ENCODE measurements at places on chromosomes 4 and X.

- DNase-seq, result no peak
These were observed 148.9 kb upstream of the RBPJ start for GRCh38 chr4:26171941-26172340.

DNA sequence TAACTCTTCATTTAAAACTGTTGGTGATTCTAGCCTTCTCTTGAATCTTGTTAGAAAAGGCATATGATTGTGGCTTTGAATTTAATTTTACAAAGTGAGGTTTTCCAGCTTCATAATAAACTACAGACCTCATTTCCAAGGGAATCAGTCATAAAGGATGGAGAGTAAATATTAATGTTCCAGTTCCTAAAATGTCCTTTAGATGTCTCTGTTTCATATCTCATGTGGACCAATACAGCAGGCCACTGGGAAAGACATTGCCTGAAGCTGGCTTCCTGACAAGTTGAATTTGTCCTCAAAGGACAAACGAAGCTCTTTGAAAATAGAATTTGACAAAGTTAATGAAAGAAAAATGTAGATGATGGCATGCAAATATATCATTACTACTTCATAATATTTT, 125.4 kb downstream of the ZNF330 start:
- peak; percentile 37 for DNase-seq

- no peak for DNase-seq
These were observed 19.5 kb upstream of the C4orf54 start for GRCh38 chr4:99677161-99677560.

GRCh38 chrX:1493877-1494510, 41.3 kb upstream of the ASMTL start:
- DNase-seq, result no peak

DNA sequence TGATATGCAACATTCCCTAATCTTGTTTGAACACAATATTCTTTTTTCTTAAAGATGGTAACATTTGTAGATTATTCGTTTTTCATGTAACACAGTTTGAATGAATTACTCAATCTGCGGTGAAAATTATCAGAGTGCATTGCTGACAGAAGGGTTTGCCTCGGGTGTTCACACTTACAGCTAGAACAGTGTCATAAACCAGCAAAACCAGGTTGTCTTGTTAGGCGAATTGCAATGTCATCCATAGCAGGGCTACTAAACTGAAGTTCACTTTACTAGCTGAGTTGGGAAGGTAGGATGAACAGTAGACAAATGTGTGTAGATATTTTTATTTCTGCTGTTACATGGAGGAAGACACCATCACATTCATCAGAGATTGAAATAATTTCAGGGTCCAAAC, 98.9 kb downstream of the SLC39A8 start:
- no peak for DNase-seq

- DNase-seq, result no peak
These were observed 53.9 kb downstream of the HMX1 start for GRCh38 chr4:8817813-8818062.

GRCh38 chrX:40733706-40734105, 1.6 kb downstream of the MED14 start:
- no peak for DNase-seq

- DNase-seq, result no peak
These were observed 6.6 kb upstream of the DDX60L start for GRCh38 chr4:168486912-168487281.

GRCh38 chr4:22502895-22503814, 12.7 kb downstream of the ADGRA3 start:
- DNase-seq, result no peak

- DNase-seq, result no peak
These were observed 32.4 kb downstream of the MAGEC1 start for GRCh38 chrX:141936080-141936479.

GRCh38 chr4:41645728-41646390, 102.7 kb downstream of the PHOX2B start:
- DNase-seq, result no peak

- no peak for DNase-seq
These were observed 40.9 kb upstream of the EOLA2 start for GRCh38 chrX:149979126-149979644.

GRCh38 chrX:152907084-152907651, 9.3 kb downstream of the ZNF185 start:
- DNase-seq, result peak; percentile 10

- DNase-seq, result no peak
These were observed 233.3 kb upstream of the GPC4 start for GRCh38 chrX:133648594-133648993.

- DNase-seq, result peak; percentile 23
These were observed 58.5 kb upstream of the PABPC4L start for GRCh38 chr4:134260126-134260525.

DNA sequence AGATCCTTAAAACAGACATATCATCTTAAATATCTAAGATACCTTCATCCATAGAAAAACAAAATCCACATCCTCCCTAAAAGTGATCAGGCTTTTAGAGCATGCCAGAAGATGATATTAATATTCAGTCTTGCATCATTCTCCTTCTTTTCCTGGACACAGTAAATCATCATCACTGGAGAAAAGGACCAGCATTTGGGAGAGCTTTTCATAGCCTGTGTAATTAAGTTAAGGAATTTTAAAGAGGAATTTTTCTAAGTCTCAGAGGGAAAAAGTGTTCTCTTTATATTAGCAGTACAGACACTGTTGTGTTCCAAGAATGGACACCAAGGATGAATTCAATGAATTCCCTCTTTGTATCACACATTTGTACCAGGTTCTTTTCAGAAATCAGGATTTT, 696 bp downstream of the SCRG1 start:
- DNase-seq, result no peak

DNA sequence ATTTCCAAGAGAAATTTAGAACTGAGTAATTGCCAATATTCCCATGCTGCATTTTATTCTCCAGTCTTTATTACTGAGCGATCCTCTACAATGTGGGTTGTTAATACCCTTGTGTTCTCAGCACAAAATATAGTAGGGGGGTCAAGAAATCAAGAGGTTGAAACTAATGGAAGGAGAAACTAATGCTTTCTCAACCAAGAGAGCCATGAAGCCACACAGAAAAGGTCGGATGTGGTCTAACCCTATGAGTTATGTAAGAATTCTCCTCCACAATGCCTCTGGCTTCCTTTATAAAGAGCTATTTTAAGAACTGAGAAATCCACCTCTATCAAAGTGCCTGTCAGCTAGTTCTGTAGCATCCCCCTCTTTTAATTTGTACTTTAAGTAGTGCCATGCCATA, 268.5 kb downstream of the CHIC1 start:
- DNase-seq, result no peak

GRCh38 chrX:17814557-17814956, 46.5 kb downstream of the RAI2 start:
- DNase-seq, result no peak

- DNase-seq, result peak; percentile 66
These were observed 626 bp downstream of the TBC1D1 start for GRCh38 chr4:37891260-37892159.

DNA sequence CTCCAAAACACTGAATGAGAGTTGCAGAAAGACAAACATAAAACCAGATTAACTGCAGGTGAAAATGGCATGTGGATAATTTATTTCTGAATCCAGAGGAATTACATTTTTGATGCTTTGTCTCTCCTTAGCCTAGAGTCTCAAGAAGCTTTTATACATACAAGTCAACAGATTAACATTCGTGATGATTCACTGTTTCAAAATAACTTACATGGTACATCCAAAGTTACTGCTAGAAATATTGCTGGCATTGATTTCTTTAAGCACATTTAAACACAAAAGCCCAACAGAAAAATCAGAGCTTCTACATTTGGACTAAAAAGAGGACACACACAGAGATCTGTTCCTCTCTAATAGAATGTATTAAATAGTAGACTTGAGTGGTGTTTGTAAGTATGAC, 105.6 kb downstream of the AMELX start:
- DNase-seq, result no peak

- no peak for DNase-seq
These were observed 18.2 kb downstream of the NAAA start for GRCh38 chr4:75922588-75922987.

DNA sequence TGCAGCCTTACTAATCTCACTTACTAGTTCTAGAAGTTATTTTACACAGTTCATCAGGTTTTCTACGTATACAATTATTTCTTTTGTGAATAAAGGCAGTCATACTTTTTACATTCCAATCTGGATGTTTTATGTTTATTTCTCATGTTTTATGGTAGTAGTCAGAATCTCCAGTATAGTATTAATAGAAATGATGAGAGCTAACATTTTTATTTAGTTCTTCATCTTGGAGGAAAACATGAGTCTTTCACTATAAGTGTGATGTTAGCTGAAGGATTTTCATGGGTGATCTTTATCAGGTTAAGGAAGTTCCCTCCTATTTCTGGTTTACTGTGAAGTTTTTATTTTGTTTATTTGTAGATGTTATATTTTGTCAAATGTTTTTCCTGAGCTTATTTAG, 256.1 kb upstream of the GIMD1 start:
- DNase-seq, result no peak

GRCh38 chr4:173277340-173277739, 56.8 kb downstream of the HMGB2 start:
- DNase-seq, result no peak

DNA sequence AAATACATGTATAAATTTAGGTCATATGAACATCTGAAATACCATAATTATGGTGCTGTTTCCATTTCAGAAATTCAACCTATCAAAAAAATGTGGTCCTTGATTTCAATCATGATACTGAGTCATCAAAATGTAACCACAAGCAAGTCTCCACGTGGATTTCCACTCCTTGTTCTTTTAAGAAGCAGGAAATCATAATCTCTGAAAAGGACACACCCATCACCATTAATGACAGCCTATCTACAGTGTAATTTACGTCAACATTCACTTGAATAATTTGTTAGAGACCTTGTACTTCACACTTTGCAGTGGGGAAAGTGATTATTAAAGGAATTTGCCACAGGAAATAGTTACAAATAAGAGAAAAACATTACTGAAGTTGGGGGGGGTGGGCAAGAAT, 17.7 kb upstream of the SLC7A11 start:
- DNase-seq, result no peak

- DNase-seq, result no peak
These were observed 161.0 kb downstream of the CPXCR1 start for GRCh38 chrX:88908056-88908455.

DNA sequence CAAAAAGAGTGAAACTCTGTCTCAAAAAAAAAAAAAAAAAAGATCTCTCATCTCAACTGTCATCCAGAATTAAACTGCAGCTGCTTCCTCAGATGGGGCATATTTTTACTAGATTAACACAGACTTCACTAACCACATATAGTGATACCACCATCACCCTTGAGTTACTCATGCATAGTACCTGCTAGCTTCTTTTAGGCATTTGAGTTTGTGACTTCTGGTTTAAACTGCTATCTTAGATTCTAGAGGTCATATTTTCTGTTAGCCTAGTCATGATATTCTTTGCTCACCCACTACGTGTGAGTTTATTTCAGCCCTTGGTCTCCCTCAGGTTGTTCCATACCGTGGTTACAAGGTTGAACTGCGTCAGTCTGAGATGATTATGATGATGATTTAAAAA, 154.9 kb upstream of the BMP3 start:
- DNase-seq, result no peak

DNA sequence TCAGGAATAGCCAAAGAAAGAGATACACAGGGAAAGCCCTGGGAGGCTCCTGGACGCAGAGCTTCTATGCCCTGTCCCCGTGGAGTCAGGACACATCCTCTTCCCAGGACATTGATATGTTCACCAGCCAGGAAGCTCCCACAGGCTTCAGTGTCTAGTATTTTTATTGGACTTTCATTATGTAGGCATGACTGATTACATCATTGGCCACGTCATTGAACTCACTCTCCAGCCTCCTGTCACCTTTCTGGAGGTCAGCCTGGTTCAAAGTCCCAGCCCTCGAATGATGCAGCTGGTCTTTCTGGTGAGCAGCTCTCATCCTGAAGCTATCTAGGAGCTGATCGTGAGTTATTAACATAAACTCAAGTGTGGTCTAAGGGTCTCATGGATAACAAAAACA, 104.1 kb downstream of the CPEB2 start:
- DNase-seq, result no peak

DNA sequence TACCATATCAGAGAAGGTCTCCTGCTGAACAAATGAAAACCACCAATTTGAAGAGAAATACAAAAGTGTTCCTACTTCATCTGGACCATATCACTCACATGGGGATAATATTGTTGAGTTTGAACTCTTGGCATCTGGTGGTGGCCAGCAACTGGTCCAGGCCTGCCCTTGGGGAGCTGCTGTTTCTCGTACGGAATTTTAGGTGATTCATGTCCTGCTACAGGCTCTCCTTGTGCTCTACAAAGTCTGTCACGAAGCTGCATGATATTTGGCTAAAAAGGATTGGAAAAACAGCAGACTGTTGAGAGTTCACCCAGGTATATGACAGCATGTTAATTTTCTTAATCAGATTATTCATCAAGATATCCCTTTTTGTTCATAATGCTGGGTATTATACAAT, 42.2 kb downstream of the SEC31A start:
- DNase-seq, result no peak

- no peak for DNase-seq
These were observed 15.7 kb upstream of the H2AZ1 start for GRCh38 chr4:99965674-99966350.

DNA sequence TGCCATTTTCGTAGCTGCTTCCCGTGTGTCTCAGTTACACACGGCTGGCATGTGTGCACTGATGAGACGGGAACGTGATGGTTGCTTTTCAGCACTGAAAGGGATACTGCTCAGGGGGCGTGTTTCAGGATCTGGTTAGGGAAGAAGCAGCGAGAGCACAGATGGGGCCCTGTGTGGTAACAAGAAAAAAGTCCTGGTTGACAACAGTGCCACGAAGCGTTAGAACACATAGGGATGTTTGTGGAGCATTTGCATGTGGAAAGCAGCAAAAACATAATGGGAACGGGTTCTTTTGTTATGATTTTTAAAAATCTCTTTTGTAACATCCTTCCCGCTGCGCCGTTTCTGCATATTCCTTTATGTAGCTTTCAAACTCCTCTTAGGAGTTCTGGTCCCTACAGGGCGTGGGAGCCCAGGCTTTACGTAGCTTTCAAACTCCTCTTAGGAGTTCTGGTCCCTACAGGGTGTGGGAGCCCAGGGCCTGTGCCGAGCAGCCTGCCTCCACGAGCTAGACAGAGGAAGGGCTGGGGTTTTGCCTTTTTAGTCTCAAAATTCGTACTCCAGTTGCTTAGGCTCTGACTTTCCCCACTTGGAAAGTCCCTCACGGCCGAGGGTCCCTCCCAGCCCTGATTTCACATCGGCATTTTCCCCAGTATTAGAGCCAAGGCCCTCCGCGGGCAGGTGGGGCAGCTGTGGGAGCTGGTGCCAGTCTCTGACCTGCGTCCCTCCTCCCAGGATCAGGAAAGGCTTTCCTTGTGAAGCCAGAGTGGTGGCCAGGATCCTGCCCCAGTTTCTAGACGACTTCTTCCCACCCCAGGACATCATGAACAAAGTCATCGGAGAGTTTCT, 11.0 kb upstream of the MSANTD1 start:
- DNase-seq, result no peak

GRCh38 chr4:126318376-126318775, 1003.6 kb downstream of the FAT4 start:
- no peak for DNase-seq

- peak; percentile 86 for DNase-seq
These were observed 20.5 kb downstream of the TRIM61 start for GRCh38 chr4:164956766-164957643.

All from NCI-H526 (cell line).